ENCODE measurements at places on chromosomes 12 and 14.

- DNase-seq: no peak
These were observed 10.7 kb downstream of the PCNX4 start for GRCh38 chr14:60102389-60102788.

- no peak for DNase-seq
These were observed 18.2 kb upstream of the CERS5 start for GRCh38 chr12:50185301-50185895.

- DNase-seq: no peak
These were observed 5.7 kb downstream of the HOXC12 start for GRCh38 chr12:53960187-53961024.

DNA sequence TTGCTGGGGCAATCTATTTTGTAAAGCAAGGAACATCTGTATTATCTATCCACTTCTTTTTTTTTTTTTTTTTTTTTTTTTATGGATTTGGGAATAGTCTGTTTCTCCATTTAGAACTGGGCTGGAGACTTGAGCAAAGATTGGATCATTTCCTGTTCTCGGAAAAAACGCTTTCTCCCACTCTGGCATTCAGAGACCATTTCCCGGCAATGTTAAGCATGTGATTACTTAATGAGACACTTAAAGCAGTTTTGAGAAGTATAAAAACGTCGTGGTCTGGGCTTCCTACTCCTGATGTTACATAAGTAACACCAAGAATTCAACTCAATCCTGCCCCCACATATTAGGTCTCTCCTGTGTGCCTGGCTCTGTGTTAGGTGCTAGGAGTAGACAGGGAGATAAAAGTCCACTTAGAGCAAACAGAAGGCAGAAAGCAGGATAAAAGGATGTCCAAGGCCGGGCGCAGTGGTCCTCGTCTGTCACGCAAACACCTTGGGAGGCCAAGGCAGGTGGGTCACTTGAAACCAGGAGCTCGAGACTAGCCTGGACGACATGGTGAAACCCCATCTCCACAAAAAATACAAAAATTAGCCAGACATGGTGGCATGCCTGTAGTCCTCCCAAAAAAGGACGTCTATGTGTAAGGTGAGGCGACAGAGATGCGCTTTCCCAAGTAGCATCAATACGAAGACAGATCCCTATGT lies 152.1 kb upstream of the GSC start:
- no peak for DNase-seq

- no peak for DNase-seq
These were observed 351.3 kb downstream of the TMEM121 start for GRCh38 chr14:105877645-105878044.

DNA sequence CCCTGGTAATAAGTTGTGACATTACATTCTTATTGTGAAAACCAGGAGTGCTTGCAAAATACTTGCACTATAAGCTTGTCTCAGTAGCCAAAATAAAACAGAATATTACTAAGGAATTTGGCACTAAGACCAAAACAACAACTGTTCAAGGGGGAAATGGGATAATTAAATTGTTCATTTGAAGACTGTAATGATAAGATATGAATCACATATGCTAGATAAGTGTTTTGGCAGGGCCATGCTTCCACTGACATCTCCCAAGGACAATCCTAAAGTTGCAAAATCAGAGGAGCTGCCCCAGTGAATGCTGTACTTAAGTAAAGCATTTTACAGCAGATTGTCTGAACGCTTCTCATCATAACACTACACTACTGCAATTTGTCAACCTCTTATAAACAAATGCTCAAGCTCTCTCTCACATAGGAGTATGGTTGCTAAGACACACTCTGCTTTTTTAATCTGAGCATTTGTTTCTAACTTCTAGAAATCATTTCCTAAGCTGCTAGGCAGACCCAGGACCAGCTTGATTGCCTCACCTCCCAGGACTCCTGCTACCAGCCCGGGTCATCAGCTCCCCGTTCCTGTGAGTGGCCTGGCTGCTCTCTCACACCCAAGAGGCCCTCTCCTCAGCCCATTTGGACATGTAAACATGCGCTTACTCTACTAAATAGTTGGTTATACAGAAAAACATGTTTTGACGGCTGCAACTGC lies 191.5 kb downstream of the PAX9 start:
- DNase-seq: no peak

- no peak for DNase-seq
These were observed 21.7 kb downstream of the FBRSL1 start for GRCh38 chr12:132511516-132512196.

All from CD4-positive, alpha-beta T cell treated with Interleukin-4 for 4 hours (primary cell).